ENCODE measurements at places on chromosomes 4 and X. TPM values are rescaled to one million over a fixed set of nuclear protein-coding genes. Genes with fewer than 3 reads are reported as not detected.

DNA sequence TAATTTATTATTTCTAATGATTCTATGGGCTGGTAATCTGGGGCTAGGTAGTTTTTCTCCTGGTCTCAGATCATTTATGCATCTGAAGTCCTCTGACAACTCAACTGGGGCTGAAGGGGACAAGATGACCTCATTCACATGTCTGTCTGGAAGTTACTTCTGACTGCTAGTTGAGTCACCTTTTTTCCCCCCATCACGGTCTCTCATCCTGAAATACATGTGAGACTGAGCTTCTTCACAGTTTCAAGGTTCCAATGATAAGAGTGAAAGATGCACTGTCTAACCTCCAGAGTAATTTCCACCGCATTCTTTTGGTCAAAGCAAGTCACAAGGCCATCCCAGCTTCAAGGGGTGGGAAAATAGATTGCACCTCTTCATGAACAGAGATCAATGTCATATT lies 356.7 kb upstream of the RPS6KA3 start:
- no peaks in the 10 kb centered on the region for H3K4me1 ChIP-seq
- H3K27me3 ChIP-seq: no peaks in the 10 kb centered on the region
- no peak overlapping the region for H3K4me3 ChIP-seq
- DNase-seq: no peak
- H3K27ac ChIP-seq: no peak overlapping the region
- H3K36me3 ChIP-seq: no peaks in the 10 kb centered on the region

GRCh38 chr4:182521011-182521410 lies 277.8 kb downstream of the TENM3 start:
- no peak overlapping the region for H3K27ac ChIP-seq
- peaks cover 50% of the 10 kb centered on the region for H3K4me1 ChIP-seq
- H3K4me3 ChIP-seq: no peak overlapping the region
- H3K36me3 ChIP-seq: peaks cover 6% of the 10 kb centered on the region

The LINC00632 gene
- total RNA-seq: 219 TPM

DNA sequence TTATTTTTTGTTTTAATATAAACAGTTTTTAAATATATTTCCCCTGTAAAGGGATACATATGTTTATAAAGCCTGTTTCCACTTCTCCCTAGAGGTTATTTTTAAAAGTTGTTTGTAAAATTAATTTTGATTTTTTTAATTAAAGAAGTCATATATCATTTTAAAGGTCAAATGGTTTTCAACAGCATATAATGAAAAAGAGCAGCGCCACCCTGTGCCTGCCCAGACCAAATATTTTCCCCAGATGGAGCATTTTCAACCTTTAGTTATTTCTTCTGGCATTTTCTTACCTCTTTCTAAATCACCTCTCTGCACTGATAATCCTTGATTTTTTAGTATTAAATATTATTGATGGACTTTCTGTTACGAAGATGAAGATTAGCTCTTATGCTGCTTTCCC lies 21.0 kb downstream of the MSX1 start:
- no peak overlapping the region for H3K27ac ChIP-seq
- H3K4me3 ChIP-seq: no peak overlapping the region
- H3K27me3 ChIP-seq: peaks cover 25% of the 10 kb centered on the region

DNA sequence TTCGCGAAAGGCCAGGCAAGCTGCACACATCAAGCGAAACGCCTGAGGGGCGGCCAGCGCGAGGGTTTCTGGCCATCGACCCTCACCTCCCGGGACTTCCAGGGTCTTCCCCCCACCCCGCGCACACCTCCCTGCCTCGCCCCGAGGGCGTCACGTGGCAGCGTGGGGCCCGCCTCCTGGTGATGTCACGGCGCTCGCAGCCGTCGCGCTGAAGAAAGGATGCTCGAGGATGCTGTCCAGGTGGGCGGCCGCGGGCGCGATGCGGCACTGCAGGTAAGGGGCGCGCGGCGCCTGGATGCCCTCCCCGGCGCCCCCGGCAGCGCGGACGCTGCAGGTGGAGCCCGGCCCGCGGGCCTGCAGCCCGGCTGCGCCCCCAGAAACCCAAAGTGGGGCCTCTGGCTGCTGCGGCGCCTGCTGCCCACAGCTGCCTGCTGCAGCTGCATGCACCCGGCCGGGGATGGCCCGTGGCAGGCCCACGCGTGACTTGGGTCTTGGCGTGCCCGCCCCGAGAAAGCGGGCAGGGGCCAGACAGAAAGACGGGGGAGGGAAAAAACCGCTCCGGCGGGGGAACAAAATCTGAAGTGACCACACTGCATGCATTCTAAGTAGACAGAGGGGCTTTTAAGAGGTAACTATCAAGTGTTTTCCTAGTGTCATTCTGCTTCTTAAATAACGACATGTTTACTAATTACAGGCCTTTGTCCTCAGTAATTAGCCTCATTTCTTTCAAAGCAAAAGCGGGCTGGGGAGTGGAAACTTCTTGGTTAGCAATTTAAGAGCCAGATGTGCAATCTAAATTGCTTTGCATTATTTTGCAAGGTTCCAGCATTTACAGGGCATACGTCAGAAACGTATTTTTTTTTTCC lies 1.7 kb downstream of the CLCN4 start:
- DNase-seq: no peak
- no peaks in the 10 kb centered on the region for H3K36me3 ChIP-seq
